ENCODE measurements at places on chromosomes 5 and 9.

- DNase-seq: no peak
Measured at GRCh38 chr9:96084331-96084734, 208.8 kb downstream of the ERCC6L2 start.

GRCh38 chr9:34869390-34869789, 88.7 kb upstream of the PHF24 start:
- DNase-seq: peak; percentile 19

DNA sequence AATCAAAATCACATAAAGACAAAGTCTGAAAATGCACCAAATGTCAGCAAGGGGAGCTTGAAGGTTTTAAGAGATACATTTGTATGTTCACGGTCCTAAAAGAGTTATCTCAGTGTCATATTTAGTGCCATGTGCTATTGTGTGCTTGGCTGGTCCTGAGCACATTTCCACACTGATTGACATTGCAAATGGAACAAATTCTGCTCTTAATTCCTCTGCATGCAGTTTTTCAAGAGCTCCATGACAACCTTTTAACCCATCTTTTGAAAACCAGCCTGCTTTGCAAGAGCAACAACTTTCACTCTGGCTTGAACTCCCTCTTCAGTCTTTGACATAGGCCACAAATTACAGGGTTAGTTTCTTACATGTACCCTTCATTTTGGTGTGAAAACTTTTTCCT, 175.4 kb upstream of the ACTBL2 start:
- DNase-seq: no peak

GRCh38 chr9:137299203-137299565, 2.9 kb downstream of the NRARP start:
- DNase-seq: no peak

GRCh38 chr5:129459777-129460671, at the start of gene ADAMTS19:
Gene ADAMTS19, plus strand, starts transcription at chr5:129460298. Its CDS starts 94 bp downstream, at chr5:129460392.
- DNase-seq: peak; percentile 21

DNA sequence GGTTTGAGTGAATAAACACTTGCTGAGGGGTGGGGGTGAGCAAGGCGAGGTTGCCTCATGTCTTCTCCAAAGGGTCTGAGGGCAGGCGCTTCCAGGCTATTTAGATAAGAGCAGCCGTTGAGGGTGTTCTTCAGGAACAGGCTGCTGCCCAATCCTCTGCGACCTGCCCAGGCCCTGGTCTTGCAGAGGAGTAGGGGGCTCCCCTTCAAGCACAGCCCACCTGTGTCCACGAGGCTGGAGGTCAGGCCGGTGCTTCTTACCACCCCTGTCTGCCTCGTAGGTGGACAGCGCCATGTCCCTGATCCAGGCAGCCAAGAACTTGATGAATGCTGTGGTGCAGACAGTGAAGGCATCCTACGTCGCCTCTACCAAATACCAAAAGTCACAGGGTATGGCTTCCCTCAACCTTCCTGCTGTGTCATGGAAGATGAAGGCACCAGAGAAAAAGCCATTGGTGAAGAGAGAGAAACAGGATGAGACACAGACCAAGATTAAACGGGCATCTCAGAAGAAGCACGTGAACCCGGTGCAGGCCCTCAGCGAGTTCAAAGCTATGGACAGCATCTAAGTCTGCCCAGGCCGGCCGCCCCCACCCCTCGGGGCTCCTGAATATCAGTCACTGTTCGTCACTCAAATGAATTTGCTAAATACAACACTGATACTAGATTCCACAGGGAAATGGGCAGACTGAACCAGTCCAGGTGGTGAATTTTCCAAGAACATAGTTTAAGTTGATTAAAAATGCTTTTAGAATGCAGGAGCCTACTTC, 58.6 kb upstream of the LRRTM2 start:
- no peak for DNase-seq

- no peak for DNase-seq
Measured at GRCh38 chr9:24620741-24621140, 75.0 kb upstream of the IZUMO3 start.

DNA sequence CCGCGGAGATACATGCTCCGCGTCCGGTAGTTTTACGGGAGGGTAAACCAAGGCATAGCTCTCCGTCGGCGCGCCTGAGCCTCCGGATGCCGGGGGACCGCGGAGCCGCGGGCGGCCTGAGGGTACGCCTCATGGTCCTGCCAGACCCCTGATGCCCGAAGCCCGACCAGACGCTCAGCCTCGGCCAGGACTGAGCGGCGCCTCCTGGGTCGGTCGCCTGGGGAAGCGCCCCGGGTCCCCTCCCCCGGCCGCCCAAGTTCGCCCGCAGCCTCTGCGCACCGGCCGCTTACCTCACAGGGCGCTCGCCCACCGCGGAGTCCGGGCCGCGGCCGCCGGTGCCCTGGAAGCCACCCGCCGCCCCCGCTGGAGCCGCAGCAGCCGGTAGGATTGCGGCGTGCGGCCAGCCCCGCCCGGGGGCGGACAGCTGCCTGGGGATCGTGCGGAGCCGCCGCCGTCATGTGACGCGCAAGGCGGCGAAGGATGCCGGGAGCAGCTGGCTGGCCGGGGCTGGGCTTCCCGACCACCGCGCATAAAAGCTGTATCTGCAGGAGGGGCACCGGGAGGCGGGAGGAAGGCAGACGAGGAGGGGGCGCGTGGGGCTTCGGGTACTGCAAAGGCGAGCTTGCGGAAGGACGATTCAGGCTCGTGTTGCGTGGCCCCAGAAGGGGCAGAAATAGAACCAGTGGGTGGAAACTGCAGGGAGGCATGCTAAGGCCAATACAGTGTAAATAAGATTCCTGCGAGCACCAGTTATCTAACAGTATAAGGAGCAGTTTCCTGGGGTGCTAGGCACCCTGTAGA, at the start of gene FBXO10:
FBXO10 (minus strand) TSS at position 460 of the 801 bp plus-strand sequence. CDS start 34,612 bp downstream, outside the sequence.
- peak; percentile 77 for DNase-seq

GRCh38 chr5:6181147-6181729, 197.1 kb downstream of the MED10 start:
- DNase-seq: no peak

DNA sequence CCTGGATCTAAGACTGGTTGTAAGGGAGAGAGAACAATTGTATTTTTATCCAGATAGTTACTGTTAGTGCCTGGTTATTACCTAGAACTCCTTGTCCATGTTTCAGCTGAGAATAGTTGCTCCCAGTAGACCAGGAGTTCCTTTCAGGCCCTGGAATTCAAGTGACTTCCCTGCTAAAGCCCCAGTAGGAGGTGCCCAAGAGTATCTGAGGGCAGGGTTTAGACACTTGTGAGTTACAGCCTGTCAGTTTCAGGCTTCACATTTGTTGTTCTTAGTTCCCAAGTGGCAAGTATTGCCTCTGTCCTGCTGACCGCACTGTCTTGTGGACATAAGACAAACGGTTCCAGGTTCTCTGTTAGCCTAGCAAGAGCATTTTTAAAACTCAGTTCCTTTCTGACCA, 743.9 kb upstream of the SEMA6A start:
- DNase-seq: no peak

DNA sequence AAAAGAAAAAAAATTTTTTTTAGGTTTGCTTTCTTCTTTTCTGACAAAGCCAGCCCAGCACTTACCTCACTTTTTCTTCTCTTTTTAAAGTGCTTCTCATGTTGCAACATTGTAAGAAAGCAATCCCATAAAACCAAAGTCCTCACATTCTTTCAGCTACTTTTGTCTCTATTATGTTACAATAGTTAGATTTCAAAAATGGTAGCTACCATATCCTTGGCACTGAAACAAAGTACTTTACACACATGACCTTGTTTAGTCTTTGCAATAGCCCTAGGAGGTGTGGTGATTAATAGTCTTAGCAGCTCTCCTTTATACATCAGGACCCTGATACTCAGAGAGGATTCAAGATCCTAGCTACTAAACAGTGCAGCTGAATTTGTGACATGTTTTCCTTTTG, 23.5 kb upstream of the CARTPT start:
- DNase-seq: no peak

Data from IMR-90 (cell line).